ENCODE measurements at places on chromosomes 12 and 14. TPM values are rescaled to one million over a fixed set of nuclear protein-coding genes. Genes with fewer than 3 reads are reported as not detected.

The CDH24 gene
- 3.5 TPM for total RNA-seq

The TMEM117 gene
- total RNA-seq = 20.6 TPM

The CCDC197 gene
- not detected for total RNA-seq

The TMPO gene
- total RNA-seq = 156 TPM

The C12orf50 gene
- total RNA-seq = not detected

The PRH1 gene
- 5.9 TPM for total RNA-seq

The KITLG gene
- total RNA-seq = 189 TPM

The TAS2R50 gene
- total RNA-seq = 9.3 TPM

The CLEC1B gene
- not detected for total RNA-seq

The DYRK4 gene
- total RNA-seq = 34.4 TPM

The CLEC7A gene
- total RNA-seq = not detected

The TAS2R7 gene
- not detected for total RNA-seq

The PIWIL1 gene
- not detected for total RNA-seq

The KCNA1 gene
- total RNA-seq = not detected

The LMNTD1 gene
- total RNA-seq = not detected

The C14orf180 gene
- total RNA-seq = not detected

Measured in renal cortical epithelial cell (primary cell).